ENCODE measurements at places on chromosomes 13 and 19. TPM values are rescaled to one million over a fixed set of nuclear protein-coding genes. Genes with fewer than 3 reads are reported as not detected.

DNA sequence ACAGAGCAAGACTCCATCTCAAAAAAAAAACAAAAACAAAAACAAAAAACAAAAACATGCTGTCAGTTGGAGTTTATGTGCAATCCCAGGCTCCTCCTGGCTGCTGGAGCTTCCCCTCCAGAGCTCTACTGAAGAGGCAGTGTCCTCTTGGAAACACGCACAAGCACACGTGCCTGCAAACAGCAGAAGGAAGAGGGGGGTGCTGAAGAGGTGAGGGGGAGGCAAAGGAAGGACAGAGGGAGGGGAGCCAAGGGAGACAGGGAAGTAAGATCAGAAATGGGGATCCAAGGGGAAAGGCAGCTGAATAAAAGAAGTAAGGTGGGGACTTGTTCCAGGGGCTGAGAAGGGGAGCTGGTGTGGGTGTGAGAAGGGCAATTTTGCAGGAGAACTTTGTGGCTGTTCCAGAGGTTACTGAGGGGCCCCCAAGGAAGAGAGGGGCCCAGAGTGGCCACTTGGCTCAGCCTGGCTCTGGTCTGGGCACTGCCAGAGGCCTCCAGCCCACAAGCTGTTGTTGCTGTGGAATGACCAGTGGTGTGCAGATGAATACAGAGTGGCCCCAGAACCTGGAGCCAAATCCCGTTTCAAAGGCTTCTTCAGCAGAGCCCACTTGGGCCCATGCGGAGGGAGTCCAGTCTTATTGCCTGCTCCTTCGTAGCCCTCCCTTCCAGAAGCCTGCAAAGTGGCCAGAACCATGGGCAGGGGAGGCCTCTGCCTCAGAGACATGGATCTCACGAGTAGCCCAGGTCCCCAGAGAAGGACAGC, 34.4 kb downstream of the LYL1 start:
- DNase-seq = no peak

The USE1 gene
- 40.6 TPM for total RNA-seq

- no peak for DNase-seq
Observed at GRCh38 chr19:35546532-35546931, 1.1 kb downstream of the TMEM147 start.

DNA sequence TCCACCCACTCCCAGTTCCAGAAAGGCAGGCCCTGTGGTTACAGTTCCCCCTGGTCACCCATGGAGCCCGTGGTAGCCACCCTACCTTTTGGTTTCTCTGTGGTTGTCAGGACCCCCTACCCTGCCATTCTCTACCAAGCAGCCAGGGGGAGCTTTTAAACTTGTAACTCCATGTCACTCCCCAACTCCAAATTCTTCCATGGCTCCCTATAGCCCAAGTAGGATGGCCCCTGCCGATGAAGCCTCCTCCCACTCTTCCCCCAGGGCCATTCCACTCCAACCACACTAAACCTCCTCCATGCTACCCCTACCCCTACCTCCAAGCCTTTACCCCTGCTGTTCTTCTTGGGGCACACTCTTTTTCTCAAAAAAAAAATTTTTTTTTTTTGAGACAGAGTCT, 2.2 kb downstream of the S1PR2 start:
- DNase-seq = peak; percentile 40

DNA sequence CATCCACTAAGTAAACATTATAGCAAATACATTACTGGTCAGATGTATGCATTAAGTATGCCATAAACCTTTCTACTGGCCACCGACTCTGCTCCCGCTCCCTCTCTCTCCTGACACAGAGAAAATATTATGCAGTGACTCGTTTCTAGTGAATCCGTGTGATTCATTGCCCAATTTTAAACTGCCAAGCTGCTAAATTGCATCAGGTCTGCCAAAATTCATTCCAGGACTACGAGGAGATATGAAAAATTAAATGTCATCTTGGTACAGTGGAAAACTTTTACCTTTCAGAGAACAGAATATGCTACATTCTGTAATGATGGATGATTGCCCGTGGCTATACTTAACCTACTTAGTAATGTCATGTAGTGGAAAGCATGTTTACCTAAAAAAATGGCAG, 368.8 kb upstream of the TSHZ3 start:
- DNase-seq = no peak

The ZNF177 gene
- 3.1 TPM for total RNA-seq

The CACNA1A gene
- total RNA-seq = 0.49 TPM

GRCh38 chr19:29533578-29534544, 8.1 kb downstream of the VSTM2B start:
- no peak for DNase-seq

GRCh38 chr13:76634431-76635191, 251.6 kb downstream of the KCTD12 start:
- no peak for DNase-seq

- no peak for DNase-seq
Observed at GRCh38 chr13:79447741-79448140, 33.2 kb upstream of the NDFIP2 start.

DNA sequence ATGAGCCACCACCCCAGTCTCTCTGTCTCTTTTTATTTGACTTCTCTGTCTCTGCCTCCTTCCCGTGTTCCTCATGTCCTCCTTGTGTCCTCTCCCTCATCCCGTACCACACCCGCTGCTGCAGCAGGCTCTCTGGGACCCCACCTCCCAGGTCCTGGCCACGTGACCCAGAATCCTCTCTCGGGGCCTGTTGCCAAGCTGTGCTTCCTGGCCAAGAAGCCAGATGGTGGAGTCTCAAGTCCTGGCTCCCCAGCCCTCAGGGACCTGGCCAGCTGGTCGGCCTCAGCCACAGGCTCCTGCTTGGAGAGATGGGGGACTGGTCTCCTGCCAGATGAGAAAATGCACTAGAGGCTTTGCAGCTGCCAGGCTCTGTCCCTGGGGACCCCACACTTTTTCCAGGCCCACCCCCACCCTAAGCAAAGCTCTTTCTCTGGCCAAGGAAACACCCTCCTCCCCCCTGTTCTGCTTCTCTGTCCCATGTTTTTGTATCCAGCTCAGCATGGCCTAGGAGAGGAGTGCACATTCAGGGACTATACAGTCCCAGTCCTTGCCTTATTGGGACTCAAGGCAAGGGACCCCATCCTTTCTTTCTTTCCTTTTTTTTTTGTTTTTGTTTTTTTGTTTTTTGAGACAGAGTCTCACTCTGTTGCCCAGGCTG, 34.3 kb upstream of the SHKBP1 start:
- DNase-seq = peak; percentile 69

DNA sequence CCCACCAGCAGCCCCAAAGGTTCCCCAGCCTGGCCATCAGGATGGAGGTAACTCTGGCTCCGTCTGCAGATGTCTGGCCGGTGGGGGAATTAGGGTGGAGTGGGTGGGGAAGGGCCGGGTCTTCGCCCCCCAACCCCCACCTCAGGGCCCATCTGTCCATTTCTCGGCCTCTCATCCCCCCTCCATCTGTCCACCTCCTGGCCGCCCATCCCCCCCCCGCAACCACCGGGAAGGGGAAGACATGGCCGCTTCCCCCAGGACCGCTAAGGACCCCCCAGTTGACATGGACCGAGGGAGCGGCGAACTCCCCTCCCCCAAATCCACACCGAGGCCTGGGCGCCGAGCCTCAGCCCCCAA, 793 bp downstream of the LRFN1 start:
- no peak for DNase-seq

- no peak for DNase-seq
Observed at GRCh38 chr13:25625414-25625813, 253.6 kb downstream of the ATP8A2 start.

GRCh38 chr19:46042252-46042883, 1.6 kb upstream of the IGFL4 start:
- DNase-seq = no peak

The CERS1 gene
- 1.4 TPM for total RNA-seq

GRCh38 chr13:95181586-95181985, 119.7 kb downstream of the ABCC4 start:
- DNase-seq = no peak

The RINL gene
- 4.6 TPM for total RNA-seq

The MYH14 gene
- total RNA-seq = 0.39 TPM

DNA sequence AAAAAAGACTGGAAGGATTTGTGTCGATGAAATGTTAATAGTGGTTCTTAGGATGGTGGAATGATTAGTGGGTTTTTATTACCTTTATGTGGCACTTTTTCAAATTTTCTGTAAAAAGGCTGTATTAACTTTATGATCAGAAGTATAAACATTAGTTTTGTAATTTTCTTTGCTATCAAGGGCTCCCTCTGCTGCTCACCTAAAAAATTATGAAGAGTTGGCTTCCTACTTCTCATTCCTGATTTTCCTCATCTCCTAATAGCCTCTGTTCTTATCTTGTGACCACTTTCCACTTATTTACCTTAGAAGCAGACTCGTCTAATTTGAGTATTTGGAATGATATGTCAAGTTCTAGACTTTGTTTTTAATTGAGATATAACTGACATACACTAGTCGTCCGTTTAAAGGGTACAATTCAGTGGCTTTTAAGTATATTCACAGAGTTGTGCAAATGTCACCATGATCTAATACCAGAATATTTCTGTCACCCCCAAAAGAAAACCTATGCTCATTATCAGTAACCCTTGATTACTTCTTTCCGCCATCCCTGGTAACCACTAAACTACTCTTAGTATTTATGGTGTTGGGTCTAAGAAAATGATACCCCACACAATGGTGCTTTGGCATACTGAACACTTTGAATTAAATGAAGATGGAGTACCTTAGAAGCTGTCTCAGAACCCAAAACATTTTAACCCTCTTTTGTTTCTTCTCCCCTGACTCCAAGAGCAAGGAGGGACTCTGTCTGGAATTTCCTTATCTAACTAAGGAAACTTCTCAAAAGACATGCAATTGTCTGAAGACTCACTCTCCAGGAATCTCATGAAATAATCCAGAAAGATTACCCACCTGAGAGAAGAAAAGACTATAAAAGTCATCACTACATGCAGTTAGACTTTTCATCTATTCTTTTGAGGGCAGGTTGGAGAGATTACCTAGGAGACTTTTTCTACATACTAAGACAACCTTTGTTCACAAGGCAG, 311.3 kb downstream of the DLEU7 start:
- peak; percentile 37 for DNase-seq

- no peak for DNase-seq
Observed at GRCh38 chr19:52923778-52924593, 758 bp upstream of the ZNF888 start.

GRCh38 chr19:38409631-38410133, 6.8 kb downstream of the FAM98C start:
- DNase-seq = peak; percentile 40

The ZNF579 gene
- total RNA-seq = 2.4 TPM

The CLEC17A gene
- total RNA-seq = not detected

The LGALS7B gene
- total RNA-seq = not detected

DNA sequence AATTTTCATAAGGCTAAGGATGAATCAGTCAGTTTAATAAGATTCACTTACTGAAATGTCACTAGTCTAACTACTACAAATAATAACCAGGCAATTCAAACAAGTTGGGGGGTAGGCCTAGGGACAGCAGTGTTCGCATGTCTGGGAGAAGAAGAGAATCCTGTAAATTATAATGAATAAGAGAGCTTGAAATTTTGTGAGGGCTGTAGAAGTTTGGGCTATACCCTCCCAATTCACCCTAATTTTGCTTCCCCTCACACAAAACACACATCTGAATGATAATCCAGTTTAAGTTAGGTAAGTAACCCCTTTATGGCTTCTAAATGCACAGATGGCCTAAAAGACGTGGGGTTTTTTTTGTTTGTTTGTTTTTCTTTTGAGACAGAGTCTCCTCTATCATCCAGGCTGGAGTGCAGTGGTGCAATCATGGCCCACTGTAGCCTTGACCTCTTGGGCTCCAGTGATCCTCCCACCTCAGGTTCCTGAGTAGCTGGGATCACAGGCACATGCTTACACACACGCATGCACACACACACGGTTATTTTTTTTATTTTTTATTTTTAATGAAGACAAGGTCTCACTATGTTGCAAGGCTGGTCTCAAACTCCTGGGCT, 69.9 kb downstream of the TBC1D4 start:
- DNase-seq = no peak

- DNase-seq = peak; percentile 43
Observed at GRCh38 chr13:110422913-110423688, 116.0 kb downstream of the COL4A2 start.

GRCh38 chr13:101875717-101876393, 423.4 kb downstream of the ITGBL1 start:
- DNase-seq = peak; percentile 75

Measured in RPMI7951 (cell line).